Smooth muscle cell of bladder (primary cell): ENCODE measurements at places on chromosomes 2 and 18. TPM values are rescaled to one million over a fixed set of nuclear protein-coding genes. Genes with fewer than 3 reads are reported as not detected.

The SP140 gene
- total RNA-seq, result under 0.01 and 0.14 TPM in 2 replicates

The ZNF804A gene
- 2.0 and 2.6 TPM in 2 replicates for total RNA-seq

The LBX2 gene
- total RNA-seq, result 1.3 and 2.9 TPM in 2 replicates

The PLGLB1 gene
- total RNA-seq, result 0.43 and 1.8 TPM in 2 replicates

The GKN1 gene
- total RNA-seq, result not detected in 2 replicates

The DUSP19 gene
- total RNA-seq, result 3.4 and 3.8 TPM in 2 replicates

The MARCO gene
- total RNA-seq, result not detected in 2 replicates

The FZD7 gene
- total RNA-seq, result 68.4 and 109 TPM in 2 replicates

The WBP1 gene
- total RNA-seq, result 57.7 and 70.0 TPM in 2 replicates

The CDK15 gene
- 6.6 and 8.5 TPM in 2 replicates for total RNA-seq

The TRAK2 gene
- total RNA-seq, result 32.4 and 36.8 TPM in 2 replicates

The REG3A gene
- total RNA-seq, result not detected in 2 replicates

The AQP4 gene
- not detected in 2 replicates for total RNA-seq

The SERTAD2 gene
- 5.5 and 6.5 TPM in 2 replicates for total RNA-seq

The HTR2B gene
- 6.0 and 10.8 TPM in 2 replicates for total RNA-seq

The CSRNP3 gene
- total RNA-seq, result 0.57 and 0.74 TPM in 2 replicates

The UNC80 gene
- total RNA-seq, result not detected in 2 replicates

The POTEF gene
- total RNA-seq, result not detected in 2 replicates

The GREB1 gene
- 1.3 and 2.1 TPM in 2 replicates for total RNA-seq

The AQP12A gene
- not detected in 2 replicates for total RNA-seq

The FOXI3 gene
- not detected in 2 replicates for total RNA-seq

The ANKRD30B gene
- total RNA-seq, result under 0.01 and 0.09 TPM in 2 replicates

The RPL31 gene
- 1,814 and 2,106 TPM in 2 replicates for total RNA-seq
